ENCODE measurements at places on chromosomes 5 and 9. TPM values are rescaled to one million over a fixed set of nuclear protein-coding genes. Genes with fewer than 3 reads are reported as not detected.

The RFESD gene
- total RNA-seq, result 3.4 TPM

DNA sequence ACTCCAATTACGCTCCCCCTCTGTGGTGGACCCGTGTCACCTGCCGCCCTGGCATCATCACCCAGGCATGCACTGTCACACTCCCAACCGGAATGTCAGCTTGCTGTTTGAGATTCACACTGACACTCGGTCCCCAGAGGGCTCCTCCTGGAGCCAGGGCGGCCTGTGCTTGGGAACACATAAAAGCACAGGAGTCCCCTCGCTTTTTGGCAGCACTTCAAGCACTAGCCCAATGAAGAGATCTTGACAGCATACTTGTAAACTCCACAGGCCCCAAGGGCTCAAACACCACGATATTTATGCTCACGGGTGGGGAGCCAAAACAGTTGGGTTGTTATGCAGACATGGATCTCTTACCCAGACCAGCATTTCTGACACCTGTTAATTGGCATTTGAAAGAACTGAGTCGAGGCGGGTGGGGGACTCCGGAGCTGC is 90.8 kb upstream of the EGFLAM start:
- H3K36me3 ChIP-seq, result no peaks in the 10 kb centered on the region
- H3K27me3 ChIP-seq, result no peaks in the 10 kb centered on the region
- H3K4me1 ChIP-seq, result no peaks in the 10 kb centered on the region
- DNase-seq, result no peak
- H3K4me3 ChIP-seq, result no peak overlapping the region

The SIT1 gene
- total RNA-seq, result 3.2 TPM

GRCh38 chr5:110335361-110336066 is 391.0 kb downstream of the TMEM232 start:
- H3K36me3 ChIP-seq, result no peaks in the 10 kb centered on the region
- H3K4me3 ChIP-seq, result no peak overlapping the region
- H3K27me3 ChIP-seq, result no peaks in the 10 kb centered on the region
- H3K27ac ChIP-seq, result no peak overlapping the region

The EGFLAM gene
- 31.5 TPM for total RNA-seq

GRCh38 chr5:155529362-155529761 is 515.8 kb downstream of the KIF4B start:
- H3K4me3 ChIP-seq, result no peak overlapping the region
- H3K4me1 ChIP-seq, result no peaks in the 10 kb centered on the region
- H3K36me3 ChIP-seq, result no peaks in the 10 kb centered on the region
- no peaks in the 10 kb centered on the region for H3K27me3 ChIP-seq
- H3K27ac ChIP-seq, result peak overlapping the region; percentile 1

DNA sequence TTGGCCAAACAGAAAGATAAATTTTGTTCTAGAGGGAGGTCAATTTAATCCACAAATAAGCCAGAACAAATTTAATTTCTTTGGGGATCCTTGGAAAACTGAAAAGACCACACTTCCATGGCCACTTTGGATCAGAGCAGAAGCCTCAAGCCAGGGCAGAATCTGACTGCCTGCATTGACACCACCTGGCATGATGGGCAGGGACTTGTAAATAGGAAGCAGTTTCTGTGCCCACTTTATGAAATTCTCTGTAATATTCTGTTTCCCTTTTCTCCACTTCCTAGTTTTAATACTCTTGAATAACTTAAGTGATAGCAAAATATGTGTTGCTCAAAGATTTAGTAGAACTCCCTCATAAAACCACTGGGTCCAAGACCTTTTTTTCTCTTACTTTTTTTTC is 6.7 kb upstream of the TMEM252 start:
- no peak overlapping the region for H3K27ac ChIP-seq
- no peaks in the 10 kb centered on the region for H3K36me3 ChIP-seq
- no peak for DNase-seq
- no peaks in the 10 kb centered on the region for H3K27me3 ChIP-seq

- DNase-seq, result no peak
- H3K27me3 ChIP-seq, result no peaks in the 10 kb centered on the region
- H3K4me3 ChIP-seq, result no peak overlapping the region
- no peak overlapping the region for H3K27ac ChIP-seq
Observed at GRCh38 chr5:61916621-61917620, 389.1 kb upstream of the KIF2A start.

DNA sequence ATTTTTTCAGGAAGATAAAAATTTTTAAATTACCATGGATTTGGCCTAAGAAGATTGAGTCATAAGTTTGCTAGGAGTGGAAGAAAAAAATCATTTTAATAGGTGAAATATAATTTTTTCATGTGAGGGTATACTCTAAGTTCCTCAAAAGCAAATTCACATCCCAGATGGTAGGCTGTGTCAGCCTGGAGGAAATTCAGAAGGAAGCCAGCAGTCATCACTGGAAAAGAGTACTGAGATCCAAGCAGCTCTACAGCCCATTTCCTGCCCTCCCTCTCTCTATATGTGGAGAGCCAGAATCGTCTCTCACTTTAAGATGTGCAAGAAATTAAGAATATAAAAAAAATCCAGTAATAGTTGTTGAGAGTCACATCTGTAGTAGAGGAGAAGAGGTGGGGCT is 126.5 kb upstream of the CDH18 start:
- H3K4me1 ChIP-seq, result no peaks in the 10 kb centered on the region
- no peak overlapping the region for H3K27ac ChIP-seq
- no peak overlapping the region for H3K4me3 ChIP-seq
- no peaks in the 10 kb centered on the region for H3K27me3 ChIP-seq
- no peak for DNase-seq

The RAB3C gene
- 2.6 TPM for total RNA-seq

- no peak for DNase-seq
- H3K4me1 ChIP-seq, result no peaks in the 10 kb centered on the region
- peak overlapping the region; percentile 82 for H3K4me3 ChIP-seq
- peak overlapping the region; percentile 93 for H3K27ac ChIP-seq
- no peaks in the 10 kb centered on the region for H3K27me3 ChIP-seq
- H3K36me3 ChIP-seq, result no peaks in the 10 kb centered on the region
Observed at GRCh38 chr9:69122549-69123141, 51.4 kb upstream of the TJP2 start.

DNA sequence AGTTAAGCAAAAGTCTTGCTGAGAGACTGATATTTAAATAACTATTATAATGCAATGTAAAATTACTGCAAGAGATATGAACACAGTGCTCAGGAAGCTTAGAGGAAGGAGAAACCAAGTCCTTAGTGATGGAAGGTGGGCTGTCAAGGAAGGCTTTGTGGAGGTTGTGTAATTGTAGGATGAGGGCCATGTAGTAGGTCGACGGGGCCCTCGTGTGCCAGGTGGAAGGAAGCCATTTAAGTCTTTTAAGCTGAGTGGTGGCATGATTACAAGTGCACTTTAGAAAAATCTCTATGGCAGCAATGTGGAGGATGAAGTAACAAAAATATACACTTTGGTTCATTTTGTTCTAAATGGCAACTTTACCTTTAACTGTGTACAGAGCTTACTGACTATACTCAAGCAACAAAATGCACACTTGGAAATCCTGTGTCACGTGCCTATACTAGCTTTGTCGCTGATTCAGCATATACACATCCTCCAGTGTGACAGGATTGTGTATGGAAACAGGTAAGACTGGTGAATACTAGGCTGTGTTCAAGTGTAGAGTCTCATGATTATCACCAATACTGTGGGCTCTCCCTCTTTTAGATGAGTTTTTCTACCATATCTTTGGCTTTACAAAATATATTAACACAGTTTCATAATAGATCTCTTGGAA is 78.6 kb downstream of the TMC1 start:
- no peak overlapping the region for H3K4me3 ChIP-seq
- DNase-seq, result no peak
- H3K4me1 ChIP-seq, result no peaks in the 10 kb centered on the region
- H3K36me3 ChIP-seq, result no peaks in the 10 kb centered on the region

The IL12B gene
- not detected for total RNA-seq

DNA sequence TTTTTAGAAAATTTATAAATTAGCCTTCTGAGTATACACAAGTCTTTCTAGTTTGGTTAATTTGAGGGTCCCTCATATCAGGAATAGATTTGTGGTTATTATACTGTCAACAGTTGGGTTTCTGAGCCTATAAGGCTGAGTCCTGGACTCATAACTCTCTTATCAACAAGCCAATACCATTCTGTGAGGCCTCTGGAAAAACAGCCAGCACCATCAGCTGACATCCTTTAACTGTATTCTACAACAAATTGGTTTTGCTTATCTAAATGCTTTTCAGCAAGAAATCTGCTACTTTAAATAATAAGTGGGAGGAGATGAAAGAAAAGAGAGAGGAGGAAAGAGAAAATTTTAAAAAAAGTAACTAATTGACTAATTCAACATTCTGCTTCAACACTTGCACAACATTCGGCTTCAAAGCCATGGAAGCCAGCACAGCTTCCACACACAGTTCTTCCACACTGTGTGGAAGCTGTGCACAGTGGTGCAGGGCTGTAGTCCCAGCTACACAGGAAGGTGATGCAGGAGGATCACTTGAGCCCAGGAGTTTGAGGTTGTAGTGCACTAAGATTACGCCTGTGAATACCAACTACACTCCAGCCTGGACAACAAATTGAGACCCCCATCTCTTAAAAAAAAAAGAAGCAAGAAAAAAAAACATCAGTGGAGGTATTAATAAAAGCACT is 84.5 kb downstream of the UBAP2 start:
- no peaks in the 10 kb centered on the region for H3K4me1 ChIP-seq
- H3K4me3 ChIP-seq, result no peak overlapping the region
- H3K27ac ChIP-seq, result no peak overlapping the region
- no peak for DNase-seq

DNA sequence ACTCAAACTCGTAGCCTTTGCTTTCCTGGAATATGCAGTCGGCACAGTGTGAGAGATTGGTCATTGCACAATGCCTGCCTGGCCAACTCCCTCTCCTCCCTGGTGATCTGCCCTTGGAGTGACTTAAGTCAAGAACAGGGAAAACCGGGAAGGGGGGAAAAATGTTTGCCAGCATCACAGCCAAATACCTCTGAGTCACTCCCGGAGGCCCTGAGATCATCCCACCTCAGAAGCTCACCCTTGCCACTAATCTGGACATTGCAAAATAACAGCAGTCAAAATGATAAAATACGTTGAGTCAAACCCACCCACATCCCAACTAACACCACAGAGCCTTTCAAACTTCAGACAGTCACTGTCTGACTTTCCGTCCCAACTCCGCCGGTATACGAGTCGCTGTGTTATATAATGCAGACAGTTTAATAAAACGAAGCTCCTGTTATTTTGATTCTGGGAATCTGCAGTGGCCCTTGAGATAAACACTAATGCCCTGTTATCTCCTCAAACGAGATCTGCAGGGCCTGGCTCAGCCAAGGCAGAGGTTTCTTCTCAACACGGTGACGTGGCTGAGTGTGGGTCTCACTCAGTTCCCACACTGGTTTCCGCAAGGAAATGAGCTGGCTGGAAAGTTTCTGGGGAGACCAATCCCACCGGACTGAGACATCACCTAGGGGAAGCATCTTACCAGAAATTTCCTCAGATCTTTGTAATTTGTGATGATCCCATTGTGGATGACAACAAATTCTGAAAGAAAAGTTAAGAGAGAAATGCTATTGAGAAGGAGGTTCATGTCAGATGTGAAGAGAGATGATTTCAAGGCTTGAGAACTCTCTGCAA is 22.1 kb downstream of the GFPT2 start:
- H3K4me3 ChIP-seq, result no peak overlapping the region
- H3K27ac ChIP-seq, result no peak overlapping the region
- no peak for DNase-seq
- H3K4me1 ChIP-seq, result no peaks in the 10 kb centered on the region
- H3K36me3 ChIP-seq, result no peaks in the 10 kb centered on the region

DNA sequence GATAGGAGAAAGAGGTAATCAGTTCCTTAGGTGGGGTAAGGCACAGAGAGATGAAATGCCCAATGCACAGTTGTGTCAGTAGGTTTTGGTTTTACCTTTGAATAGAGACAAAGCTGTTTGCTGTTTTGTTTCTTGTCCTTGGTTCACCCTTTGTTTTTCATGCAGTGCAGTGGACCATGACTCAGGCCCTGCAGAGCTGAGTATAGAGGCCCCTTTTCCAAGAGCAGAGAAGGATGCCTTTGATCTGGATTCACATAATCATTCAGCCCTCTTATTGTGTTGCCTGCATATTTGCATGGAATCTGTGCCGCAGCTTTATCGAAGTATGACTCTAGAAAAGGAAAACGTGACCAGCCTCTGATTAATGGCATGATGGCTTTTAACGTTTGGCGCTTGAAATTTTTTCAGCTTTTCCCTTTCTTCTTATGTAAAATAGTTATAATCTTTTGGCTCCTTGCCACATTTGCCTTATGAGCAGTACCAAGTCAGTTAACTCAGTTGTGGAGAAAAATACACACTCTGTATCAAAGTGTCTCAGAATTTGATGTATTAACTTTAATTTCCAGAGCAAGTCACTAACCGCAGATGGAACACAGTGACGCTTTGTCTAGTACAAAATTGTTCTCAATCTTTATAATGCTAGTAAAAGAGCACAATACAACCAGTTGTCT is 197.6 kb downstream of the KDM4C start:
- no peak overlapping the region for H3K27ac ChIP-seq
- no peaks in the 10 kb centered on the region for H3K27me3 ChIP-seq
- no peak for DNase-seq
- no peaks in the 10 kb centered on the region for H3K4me1 ChIP-seq
- H3K4me3 ChIP-seq, result no peak overlapping the region

DNA sequence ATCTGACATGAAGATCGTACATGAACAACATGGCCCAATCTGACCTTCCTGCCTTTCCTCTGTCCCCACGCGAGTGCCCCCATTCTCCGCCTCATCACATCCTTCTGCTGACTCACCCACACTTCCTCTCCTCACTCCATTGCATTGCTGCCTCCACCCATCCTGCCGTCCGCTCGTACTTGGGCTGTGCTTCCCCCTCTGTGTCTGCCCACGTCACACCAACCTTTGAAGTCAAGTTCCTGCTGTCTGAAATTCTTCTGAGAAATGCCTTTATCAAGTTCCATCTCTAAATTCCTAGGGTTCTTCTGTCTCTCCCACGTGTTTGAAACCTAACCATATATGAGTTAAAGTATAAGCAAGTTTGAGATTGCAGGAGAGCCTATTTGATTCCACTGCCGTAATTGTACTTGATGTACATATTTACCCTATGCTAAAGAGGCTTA is 18.0 kb upstream of the STARD4 start:
- DNase-seq, result peak; percentile 21
- no peaks in the 10 kb centered on the region for H3K27me3 ChIP-seq
- H3K4me3 ChIP-seq, result no peak overlapping the region
- no peaks in the 10 kb centered on the region for H3K4me1 ChIP-seq
- no peak overlapping the region for H3K27ac ChIP-seq

- no peak overlapping the region for H3K27ac ChIP-seq
- no peaks in the 10 kb centered on the region for H3K27me3 ChIP-seq
- peaks cover 6% of the 10 kb centered on the region for H3K4me1 ChIP-seq
- no peak overlapping the region for H3K4me3 ChIP-seq
- no peak for DNase-seq
- H3K36me3 ChIP-seq, result no peaks in the 10 kb centered on the region
Observed at GRCh38 chr9:134461426-134461982, 135.2 kb downstream of the RXRA start.

DNA sequence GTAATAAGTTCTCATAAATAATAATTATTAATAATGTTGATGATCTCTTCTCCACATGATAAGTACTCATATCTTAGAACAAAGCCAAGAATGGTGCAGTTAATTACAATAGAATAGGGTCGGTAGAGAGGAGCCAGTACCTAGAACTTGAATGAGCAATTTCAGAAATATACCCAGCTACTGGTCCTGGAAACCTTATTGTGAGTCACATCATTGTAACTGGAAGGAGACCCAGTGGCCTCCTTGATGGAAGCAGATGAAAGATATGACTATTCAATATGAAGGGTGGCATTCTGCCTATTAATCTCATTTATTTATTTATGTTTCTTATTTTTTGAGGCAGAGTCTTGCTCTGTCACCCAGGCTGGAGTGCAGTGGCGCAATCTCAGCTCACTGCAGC is 37.7 kb upstream of the SHOC1 start:
- H3K36me3 ChIP-seq, result no peaks in the 10 kb centered on the region
- H3K27me3 ChIP-seq, result no peaks in the 10 kb centered on the region
- H3K4me3 ChIP-seq, result no peak overlapping the region
- H3K27ac ChIP-seq, result no peak overlapping the region

The MACIR gene
- 18.4 TPM for total RNA-seq

The PHF24 gene
- total RNA-seq, result 1.1 TPM

Measured in breast epithelium (tissue), 4 donors.